Activated T-helper 9 cell treated with anti-CD3 and anti-CD28 coated beads, Interleukin-2, amount 50 U/mL, for 16 hours (primary cell): ENCODE measurements at places on chromosomes 7 and 10.

- no peak for DNase-seq
These were observed 107.1 kb upstream of the CDCA7L start for GRCh38 chr7:22052674-22053365.

DNA sequence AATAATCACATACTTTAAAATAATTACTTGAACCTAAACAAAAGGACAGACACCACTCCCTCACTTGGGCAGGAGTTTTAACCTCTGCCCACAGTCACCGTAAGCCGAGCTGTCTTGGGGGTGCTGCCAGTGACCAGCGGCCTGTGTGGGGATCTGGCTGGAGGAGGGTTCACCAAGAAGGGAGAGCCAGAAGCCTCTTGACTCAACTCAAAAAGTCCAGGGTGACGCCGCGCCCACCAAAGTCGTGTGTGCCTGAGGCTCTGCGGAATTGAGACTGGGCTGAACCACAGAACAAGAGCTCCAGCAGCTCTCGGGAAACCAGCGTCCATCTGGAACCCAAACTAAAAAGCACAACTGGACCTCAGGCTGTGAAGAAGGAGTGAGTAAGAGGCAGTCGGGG lies 35.8 kb downstream of the ZFAND2A start:
- DNase-seq, result no peak

GRCh38 chr7:87702326-87702725 lies 74.1 kb downstream of the RUNDC3B start:
- DNase-seq, result no peak

GRCh38 chr10:29181936-29182335 lies 106.9 kb upstream of the LYZL1 start:
- DNase-seq, result no peak

DNA sequence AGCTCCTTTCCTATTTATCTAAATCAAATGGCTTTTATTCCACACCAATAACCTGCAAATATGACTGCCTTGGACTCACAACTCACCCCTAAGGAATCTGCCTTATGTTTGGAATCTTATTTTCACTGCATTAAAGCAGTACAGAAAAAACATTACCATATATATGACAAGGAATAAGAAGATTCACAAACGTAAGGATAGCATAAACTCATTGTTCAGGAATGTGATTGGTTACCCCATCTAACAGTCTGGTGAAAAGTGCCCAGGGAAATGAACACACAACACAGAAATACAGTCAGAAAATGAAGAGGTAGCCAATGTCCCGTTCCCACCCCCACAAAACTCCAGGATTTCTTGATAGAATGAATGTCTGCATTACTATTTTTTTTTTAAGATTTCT lies 2.0 kb downstream of the PPP3CB start:
- DNase-seq, result no peak

- no peak for DNase-seq
These were observed 73.8 kb upstream of the BMPER start for GRCh38 chr7:33831389-33832141.

DNA sequence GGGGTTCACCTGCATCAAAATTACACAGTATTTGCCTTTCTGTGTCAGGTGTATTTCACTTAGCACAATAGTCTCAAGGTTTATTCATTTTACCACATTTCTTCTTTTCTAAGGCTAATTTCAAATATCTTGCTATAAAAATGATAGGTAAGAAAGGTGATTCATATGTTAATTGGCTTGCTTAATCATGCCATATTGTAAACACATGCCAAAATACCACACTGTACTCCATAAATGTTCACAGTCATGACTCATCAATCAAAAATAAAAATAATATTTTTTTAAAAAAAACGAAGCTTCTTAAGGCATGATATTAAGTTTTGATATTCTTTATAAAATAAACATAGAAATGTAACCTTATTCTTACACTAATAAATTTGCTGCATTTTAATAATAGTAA lies 947.1 kb downstream of the GRM8 start:
- no peak for DNase-seq

DNA sequence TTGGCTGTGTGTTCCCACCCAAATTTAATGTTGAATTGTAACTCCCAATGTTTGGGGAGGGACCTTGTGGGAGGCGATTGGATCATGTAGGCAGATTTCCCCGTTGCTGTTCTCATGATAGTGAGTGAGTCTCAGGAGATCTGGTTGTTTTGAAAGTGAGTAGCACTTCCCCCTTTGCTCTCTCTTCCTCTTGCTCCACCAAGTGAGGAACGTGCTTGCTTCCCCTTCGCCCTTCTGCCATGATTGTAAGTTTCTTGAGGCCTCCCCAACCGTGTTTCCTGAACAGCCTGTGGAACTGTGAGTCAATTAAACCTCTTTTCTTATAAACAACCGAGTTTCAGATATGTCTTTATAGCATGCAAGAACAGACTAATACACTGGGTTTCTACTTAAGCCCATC lies 176.3 kb downstream of the CDK14 start:
- no peak for DNase-seq
